Large intestine (tissue), 12 donors: ENCODE measurements at places on chromosomes 3 and 15.

- no peak for DNase-seq
These were observed 108.7 kb upstream of the ALDH1A3 start for GRCh38 chr15:100770661-100771584.

GRCh38 chr3:99960123-99960878 lies 142.6 kb downstream of the CMSS1 start:
- no peak for DNase-seq

DNA sequence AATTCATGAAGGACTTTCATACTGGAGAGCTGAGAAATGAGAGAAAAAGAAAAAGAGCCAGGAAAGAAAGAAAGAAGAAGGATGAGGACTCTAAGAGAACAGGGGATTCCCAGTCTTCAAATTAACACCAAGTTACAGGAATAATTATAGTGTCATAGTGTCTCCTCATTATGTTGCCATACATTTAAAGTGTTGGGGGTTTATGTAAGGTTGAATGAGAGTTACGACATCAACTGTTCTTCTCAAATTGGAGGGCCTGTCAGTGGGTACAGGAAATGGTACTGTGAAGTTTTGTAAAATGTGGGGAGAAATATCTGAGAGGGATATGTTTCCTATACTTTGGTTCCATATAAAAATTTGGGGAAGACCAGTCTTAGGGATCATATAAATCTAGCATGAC lies 12.3 kb upstream of the CD200 start:
- no peak for DNase-seq

DNA sequence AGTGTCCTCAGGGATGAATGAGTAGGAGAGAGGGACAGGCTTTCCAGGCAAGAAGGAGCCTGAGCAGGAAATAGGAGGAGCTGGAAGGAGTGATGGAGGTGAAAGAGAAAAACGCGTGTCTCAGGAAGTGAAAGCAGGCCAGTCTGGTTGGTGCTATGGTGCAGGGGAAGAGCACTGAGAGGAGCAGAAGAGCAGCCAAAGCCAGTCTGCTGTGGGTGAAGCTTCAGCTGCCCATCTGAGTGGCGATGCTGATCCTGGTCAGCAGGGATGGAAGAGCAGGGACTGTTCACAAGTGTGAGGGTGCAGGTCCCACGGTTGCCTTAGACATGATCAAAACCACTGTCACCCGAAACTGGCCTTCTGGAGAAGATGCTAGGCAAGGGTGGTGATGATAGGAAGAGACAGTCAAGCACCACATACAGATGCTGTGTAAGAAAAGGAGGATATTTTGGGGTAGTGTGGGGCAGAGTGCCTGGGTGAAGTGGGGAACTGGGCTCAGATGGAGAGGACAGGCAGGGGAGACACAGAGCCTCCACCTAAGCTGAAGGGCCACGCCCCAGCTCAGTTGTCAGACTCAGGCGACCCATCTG lies 5.5 kb upstream of the KY start:
- no peak for DNase-seq

DNA sequence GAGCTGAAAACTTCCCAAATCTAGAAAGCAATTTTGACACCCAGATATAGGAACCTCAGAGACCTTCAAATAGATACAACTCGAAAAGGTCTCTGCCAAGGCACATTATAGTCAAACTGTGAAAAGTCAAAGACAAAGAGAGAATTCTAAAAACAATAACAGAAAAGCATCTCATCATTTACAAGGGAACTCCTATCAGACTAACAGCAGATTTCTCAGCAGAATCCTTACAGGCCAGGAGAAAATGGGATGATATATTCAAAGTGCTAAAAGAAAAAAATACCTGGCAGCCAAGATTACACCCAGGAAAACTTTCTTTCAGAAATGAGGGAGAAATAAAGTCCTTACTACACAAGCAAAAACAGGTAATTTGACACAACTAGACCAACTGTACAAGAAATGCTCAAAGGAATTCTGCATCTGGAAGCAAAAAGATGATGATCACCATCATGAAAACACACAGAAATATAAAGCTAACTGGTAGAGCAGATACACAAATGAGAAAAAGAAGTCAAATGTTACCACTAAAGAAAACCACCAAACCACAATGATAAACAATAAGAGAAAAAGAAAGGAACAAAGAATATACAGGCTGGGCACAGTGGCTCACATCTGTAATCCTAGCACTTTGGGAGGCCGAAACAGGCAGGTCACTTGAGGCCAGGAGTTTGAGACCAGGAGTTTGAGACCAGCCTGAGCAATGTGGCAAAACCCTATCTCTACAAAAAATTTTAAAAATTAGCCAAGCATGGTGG lies 50.4 kb downstream of the ADAM10 start:
- DNase-seq = no peak

- DNase-seq = no peak
These were observed 9.2 kb upstream of the HLTF start for GRCh38 chr3:149095487-149095886.

DNA sequence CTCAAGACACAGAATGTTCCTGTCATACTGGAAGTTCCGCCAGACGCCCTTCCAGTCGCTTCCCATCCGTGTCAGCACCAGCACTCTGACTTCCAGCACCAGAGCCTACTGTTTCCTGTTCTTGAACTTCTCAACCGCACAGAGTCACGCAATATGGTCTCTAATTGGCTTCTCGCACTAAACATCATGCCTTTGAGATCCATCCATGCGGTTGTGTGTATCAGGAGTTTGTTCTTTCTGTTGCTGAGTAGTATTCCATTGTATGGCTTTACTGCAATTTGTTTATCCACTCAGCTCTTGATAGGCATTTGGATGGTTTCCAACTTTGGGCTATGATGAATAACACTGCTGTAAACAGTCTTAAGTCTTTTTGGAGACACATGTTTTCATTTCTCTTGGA lies 112.1 kb downstream of the LRRK1 start:
- no peak for DNase-seq

- DNase-seq = peak; percentile 20
These were observed 50.9 kb downstream of the DPH6 start for GRCh38 chr15:35495080-35495479.

DNA sequence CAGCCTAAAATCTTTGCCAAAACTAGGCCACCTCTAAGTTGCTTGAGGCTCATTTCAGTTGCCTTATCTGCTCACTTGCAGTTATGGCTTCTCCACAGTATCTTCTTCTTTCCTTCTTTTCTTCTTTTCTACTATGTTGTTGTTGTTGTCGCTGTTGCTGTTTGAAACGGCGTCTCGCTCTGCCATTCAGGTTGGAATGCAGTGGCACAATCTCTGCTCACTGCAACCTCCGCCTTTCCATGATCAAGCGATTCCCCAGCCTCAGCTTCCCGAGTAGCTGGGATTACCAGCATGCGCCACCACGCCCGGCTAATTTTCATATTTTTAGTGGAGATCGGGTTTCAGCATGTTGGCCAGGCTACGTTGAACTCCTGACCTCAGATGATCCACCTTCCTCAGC lies 210.8 kb upstream of the NR2F2 start:
- no peak for DNase-seq

- DNase-seq = no peak
These were observed 2.8 kb upstream of the FAM131A start for GRCh38 chr3:184334470-184335158.

DNA sequence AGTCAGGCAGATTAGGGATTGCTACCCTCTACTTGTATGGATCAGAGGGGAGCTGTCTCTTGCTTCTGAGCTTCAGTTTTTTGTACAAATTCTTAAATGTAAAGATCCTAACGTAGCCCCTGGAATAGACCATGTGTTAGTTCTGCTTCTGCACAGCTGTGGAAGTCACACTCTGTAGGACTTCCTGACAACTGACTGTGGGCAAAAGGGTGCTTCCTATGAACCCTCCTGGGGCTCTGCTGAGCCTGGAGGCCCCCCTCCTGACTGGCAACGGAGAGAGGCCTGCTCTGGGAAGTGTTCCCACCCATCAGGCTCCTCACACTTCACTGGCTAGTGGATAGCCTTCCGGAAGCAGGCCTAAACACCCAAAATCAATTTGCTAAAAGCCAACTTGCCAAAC lies 131.0 kb downstream of the RPLP1 start:
- DNase-seq = no peak

DNA sequence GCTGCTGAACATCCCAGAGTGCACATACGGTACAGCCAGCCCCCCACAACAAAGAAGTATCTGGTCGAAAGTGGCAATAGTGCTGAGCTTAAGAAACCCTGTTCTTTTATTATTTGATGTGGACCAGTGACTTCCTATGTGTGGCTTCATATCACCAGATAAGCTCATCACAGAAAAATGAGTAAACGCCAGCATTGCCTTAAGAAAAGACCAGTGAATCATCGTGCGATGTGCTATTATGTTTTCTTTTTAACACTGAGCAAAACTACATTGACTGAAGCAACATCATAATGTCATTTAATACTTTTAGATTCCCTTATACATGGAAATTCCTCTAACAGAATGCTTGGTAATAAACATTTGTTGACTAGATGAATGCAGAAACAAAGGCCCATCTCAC lies 45.2 kb upstream of the ARRDC4 start:
- DNase-seq = no peak

DNA sequence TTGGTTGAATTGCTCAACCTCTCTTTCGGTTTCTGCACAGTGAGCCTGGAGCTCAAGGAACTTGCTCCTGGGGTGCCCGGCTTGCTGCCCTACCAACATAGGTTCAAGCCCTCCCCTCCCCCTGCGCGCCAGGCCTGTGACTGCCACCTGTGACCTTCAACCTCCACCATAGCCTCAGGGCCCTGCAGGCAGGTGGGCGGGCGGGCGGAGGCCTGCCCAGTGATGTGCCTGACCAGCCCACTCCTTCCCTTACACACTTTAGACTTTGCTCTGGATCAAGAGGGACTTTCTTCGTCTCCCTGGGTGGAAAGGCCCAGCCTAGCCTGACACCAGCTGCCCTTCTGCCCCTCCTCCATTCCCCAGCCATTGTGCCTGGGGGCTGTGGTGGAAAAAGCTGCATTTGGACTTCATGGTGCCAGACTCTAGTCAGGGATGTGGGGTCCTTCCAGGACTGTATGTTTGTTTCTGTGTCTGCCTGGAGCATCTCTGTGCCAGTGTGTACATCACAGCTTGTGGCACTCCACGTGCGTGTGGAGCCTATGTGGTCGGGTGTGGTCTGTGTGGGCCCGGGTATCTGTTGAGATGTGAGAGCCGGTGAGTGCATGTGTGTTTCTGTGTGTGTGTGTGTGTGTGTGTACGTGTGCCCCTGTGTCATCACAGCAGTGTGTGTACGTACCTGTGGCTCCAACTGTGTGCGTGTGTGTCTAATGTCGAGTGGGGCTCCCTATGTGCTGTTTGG lies 9.5 kb downstream of the PRKCD start:
- DNase-seq = peak; percentile 89

DNA sequence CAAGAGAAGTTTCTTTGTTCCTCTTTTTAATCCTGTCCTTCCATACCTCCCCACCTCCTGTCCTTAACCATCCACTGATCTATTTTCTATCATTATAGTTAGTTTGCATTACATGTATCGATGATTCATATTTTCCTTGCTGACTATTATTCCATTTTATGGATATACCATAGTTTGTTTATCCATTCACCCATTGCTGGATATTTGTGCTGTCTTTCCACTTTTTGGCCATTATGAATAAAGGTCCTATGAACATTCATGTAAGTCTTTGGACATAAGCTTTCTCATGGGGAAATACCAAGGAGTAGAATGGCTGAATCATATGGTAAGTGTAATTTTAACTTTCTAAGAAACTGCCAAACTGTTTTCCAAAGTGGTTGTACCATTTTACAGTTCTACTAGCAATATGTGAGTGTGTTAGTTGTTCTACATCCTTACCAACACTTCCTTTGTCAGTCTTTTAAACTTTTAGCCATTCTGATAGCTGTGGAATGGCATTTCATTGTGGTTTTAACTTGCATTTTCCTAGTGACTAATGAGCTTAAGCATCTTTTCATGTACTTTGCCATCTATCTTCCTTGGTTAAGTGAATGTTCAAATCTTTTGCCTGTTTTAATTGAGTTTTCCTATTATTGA lies 11.7 kb downstream of the ATP6V1A start:
- DNase-seq = no peak

- DNase-seq = no peak
These were observed 103.5 kb downstream of the MYLK start for GRCh38 chr3:123780656-123781055.

DNA sequence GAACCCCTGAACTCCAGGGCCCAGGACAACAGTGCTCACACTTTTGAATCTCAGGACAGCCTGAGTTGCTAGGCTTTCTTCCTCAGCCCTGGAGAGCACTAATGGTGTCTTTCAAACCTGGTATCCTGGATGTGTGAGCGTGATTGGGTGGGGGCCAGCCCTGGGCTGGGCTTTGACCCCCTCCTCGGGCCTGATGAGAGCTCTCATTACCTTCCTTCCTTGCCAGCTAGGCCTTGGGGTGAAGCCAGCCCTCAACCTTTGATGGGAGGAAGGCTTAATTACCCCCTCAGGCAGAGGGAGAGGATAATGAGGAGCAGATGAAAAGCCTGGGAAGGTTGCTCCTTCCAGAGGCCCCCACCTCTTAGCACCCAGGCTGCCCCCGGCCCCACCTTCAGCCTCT lies 31.1 kb upstream of the INSYN1 start:
- DNase-seq = no peak

- DNase-seq = no peak
These were observed 1.3 kb downstream of the RAP2B start for GRCh38 chr3:153163393-153163724.

DNA sequence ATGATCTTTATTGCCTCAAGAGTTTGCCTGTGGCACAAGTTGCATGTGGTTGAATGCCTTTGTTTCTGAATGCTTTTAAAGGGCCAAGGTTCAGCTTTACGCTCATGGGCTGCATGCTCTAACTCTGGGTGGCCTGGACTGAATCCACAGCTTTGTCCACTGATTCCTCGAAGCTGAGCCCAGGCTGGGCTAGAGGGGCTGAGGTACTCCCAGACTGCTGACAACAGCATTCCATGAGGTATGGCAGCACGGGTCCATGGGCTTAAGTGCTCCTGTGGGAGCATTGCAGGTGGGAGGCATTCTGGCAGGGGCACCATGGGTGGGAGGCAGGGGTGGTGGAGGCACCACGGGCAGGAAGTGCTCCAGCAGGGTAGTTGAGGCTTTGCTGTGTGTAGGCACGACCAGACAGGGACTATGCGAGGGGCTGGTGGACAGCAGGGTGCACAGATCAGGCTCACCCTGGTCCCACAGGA lies 61.6 kb downstream of the GLCE start:
- no peak for DNase-seq

DNA sequence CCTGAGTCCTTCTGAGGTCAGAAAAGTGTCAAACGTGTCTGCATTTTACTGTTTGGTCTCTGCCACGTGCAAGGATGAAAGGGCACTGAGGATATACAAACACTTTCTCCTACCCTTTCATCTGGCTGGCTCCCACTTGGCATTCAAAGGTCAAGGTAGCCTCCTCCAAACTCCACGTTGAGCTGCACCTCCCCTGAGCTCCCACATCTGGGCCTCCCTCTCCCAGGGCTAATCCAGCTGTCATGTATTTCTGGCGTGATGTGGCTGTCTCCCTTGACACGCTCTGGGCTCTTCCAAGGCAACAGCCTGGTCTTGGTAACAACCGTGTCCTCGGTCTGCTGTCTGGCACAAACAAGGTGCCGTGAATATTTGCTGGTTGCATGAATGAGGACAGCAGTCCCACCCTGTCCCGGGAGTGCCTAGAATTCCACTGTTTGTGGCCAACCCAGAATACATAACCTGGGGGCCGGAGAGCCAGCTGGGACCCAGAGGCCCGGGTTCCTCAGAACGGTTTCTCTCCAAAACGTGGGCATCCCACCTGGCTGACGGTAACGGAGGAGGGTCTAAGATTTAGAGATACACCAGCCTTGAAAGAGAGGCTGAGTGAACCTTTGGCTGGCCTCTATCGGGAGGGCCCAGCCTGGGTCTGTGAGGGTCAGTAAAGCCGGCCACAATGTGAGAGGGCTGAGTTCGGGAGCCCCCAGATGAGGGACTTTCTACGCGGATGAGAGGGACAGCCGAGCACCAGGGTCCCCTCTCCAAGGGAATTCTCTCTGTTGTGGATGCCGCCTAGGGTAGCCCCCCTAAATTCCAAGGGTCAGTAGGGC lies 767 bp downstream of the GLT8D1 start:
- DNase-seq = peak; percentile 31
